ENCODE measurements at places on chromosomes 13 and 19.
A peak's percentile ranks its signal among the peaks of the same experiment; 100 is the strongest.

DNA sequence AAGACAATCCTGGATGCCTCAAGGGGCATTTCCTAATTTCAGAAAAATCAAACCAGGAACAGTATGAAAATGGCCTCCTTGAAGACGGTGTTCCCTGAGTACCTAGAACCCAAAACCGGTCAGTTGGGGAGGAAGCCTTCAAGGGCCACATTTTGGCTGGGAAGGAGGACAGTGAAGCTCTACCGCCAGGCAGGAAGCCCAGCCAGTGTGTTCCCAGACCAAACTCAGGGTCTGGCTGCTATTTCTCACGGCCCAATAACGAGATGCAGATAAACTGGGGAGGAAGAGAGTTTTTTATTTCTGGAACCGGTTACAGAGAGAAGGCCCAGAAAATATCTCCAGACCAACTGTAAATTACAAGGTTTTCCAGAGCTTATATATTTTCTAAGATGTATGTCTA is 24.3 kb upstream of the CEACAM21 start:
- no peak for DNase-seq

DNA sequence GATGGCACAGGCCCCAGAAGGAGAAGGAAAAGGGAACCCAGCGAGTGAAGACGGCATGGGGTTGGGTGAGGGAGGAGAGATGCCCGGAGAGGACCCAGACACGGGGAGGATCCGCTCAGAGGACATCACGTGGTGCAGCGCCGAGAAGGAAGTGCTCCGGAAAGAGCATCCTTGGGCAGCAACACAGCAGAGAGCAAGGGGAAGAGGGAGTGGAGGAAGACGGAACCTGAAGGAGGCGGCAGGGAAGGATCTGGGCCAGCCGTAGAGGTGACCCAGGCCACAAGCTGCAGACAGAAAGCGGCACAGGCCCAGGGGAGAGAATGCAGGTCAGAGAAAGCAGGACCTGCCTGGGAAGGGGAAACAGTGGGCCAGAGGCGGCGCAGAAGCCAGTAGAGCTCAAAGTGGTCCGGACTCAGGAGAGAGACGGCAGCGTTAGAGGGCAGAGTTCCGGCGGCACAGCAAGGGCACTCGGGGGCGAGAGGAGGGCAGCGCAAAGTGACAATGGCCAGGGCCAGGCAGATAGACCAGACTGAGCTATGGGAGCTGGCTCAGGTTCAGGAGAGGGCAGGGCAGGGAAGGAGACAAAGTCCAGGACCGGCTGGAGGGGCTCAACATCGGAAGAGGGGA is 1.1 kb downstream of the PPP1R12C start:
- peak; percentile 71 for DNase-seq

GRCh38 chr19:4541114-4541805 is 1.4 kb upstream of the LRG1 start:
- no peak for DNase-seq

- DNase-seq, result no peak
Measured at GRCh38 chr19:48186541-48186991, 16.1 kb downstream of the ZSWIM9 start.

Measured in left hindlimb (tissue), 1 donor.